ENCODE measurements at places on chromosomes 1 and 21.

DNA sequence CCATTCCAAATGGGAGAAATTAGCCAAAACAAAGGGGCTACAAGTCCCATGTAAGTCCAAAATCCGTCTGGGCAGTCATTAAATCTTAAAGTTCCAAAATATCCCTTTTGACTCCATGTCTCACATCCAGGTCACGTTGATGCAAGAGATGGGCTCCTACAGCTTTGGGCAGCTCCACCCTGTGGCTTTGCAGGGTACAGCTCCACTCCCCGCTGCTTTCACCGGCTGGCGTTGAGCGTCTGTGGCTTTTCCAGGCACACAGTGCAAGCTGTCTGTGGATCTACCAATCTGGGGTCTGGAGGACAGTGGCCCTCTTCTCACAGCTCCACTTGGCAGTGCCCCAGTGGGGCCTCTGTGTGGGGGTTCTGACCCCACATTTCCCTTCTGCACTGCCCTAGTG lies 130.2 kb downstream of the TPR start:
- DNase-seq, result no peak

- no peak for DNase-seq
These were observed 152.9 kb upstream of the DAB1 start for GRCh38 chr1:57576756-57577155.

DNA sequence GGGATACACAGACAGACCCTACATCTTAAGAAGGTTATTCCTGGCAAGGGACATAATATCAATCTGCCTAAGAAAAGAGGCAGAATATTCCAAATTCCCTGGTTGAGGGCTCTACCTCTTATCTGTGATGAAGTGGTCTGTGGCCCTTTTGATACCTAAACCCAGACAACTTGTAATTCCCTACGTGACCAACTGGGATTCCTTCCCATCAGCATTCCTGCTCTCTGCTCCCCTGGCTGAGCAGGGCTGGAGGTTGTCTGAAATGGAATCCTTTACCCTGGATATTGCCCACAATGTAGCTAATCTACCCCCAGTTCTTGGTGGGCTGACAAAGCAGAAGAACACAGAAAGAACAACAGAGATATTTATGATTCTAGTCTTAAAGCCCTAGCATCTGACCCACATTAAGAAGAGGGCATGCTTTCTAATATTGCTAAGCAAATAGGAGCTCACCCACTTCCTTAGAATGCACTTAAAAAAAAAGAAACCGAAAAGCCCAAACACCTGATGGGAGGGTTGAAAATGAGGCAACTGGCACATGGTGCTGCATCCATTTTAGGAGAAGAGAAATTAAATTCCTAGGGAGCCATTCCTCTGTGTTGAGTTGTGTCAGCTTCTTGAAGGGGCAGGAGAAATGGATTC lies 36.8 kb downstream of the GADD45A start:
- DNase-seq, result no peak

DNA sequence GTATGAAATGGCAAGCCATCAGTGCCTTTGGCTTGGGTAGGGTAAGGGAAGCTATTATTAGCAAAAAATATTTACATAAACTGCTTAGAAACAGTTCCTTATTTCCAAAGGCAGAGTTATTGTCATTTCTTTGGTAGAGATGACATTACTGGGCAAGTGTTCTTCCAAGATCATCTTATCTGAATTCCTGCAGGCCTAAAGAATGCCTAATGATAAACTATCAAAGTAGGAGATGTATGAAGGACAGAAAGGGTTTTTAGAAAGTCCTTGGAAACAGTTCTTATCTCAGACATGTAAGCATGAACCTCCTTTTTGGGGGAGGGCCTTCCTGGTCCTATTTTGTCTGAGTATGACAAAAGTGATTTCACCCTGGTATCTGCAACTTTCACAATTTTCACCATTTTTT lies 5.1 kb upstream of the FRRS1 start:
- no peak for DNase-seq

DNA sequence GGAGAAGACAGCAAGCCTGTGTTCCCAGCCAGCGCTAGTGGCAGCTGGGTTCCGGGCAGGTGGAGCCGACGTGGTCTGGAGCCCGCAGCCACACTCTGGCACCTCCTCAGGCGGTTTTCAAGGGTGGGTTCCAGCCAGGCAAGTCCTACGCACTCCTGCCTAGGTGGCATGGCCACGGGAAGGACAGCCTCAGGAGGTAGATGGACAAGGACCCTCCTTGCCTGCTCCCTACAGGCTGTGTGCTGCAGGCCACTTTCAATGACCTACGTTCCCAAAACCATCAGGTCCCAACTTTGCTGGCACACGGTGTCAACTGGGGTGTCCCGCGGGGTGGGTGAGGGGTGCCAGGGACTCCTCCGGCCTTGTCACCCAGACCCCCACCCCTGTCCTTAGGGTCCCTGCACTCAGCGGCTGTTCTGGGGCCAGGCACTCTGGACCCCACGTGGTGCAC lies 6.7 kb upstream of the PTGER3 start:
- no peak for DNase-seq

DNA sequence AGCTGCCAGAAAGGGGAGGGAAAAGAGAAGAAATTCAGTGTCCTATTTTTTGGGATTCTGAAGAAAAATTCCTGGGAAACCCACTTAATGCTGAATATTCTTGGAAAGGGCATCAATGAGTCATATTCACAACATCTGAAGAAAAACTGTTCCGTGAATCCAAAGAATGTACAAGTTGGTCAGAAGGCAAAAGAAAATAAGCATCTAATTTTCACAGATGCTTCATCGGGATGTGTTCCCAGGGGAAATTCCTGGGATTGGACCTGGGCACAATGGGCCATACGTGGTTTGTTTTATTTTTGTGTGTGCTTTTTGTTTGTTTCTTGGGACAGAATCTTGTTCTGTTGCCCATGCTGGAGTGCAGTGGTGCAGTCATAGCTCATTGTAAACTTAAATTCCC lies 112.2 kb downstream of the MAP3K21 start:
- DNase-seq, result no peak

GRCh38 chr1:153527023-153527682 lies 8.6 kb downstream of the S100A6 start:
- DNase-seq, result no peak

DNA sequence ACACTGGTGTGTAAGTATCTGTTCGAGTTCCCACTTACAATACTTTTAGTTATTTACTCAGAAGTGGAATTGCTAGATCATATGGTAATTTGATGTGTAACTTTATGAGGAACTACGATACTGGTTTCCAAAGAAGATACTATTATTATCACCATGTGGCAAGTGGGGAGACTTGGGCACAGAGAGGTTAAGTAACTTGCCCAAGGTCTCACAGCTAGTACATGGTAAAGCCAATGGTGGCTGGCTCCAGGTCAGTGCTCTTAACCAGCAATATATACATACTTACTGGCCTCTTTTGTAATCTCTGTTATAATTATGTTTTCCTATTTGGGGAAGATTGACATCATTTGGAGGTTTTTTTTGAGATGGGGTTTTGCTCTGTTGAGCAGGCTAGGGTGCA lies 138.9 kb upstream of the HNRNPU start:
- DNase-seq, result no peak

- no peak for DNase-seq
These were observed 63.4 kb upstream of the PSEN2 start for GRCh38 chr1:226806988-226807387.

- DNase-seq, result peak; percentile 75
These were observed 46.9 kb upstream of the SMYD2 start for GRCh38 chr1:214233856-214234634.

DNA sequence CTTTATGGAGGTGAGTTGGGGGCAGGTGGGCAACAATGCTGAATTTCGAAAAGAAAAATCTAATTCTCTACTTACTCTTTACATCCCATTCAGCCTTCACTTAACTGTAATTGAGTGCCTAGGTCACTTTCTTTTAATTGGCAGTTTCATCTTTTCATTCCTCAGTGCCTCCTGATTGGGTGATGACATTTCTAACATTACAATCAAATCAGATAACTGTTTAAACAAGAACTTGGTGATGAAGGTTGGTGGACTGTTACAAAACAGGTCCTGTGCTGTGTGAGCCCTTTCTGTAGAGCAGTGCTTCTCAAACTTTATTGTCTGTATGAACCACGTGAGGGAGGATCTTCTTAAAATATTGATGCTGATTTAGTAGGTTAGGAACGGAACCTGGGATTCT lies 40.1 kb upstream of the KCNQ4 start:
- DNase-seq, result no peak

DNA sequence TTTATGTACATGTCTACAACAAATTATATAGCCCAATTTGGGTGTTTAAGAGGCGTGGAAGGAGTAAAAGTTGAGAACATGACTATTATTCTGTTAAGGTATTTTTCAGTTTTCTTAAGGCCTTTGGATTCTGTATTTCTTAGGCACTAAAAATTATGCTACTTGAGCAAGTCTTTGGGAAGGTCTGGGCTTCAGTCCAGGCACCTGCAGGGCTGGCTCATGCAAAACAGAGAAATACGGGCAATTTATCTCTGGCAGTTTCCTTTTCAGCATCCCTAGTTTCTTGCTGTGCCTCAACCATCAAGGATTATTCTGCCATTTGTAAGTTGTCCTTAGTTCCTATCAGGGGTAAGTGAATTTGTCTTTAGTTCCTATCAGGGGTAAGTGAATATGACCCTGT lies 358.8 kb upstream of the B3GALT2 start:
- no peak for DNase-seq

DNA sequence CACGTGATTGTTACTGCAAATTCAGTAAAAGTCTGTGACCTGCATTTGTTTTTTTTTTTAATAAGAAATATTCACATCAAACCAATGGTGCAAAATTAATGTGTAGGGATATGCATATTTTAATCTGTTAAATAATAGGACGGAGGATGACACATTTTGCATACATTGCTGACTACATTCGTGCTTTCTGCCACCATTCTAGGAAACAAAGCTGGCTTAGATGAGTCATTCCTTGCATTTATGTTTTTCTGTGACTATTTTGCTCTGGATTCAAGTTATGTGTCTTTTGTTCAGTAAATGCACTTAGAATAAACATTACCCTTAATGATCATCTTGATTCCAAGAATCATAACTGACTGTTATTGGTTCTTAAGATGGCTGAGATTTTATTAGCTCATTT lies 23.9 kb upstream of the CYYR1 start:
- DNase-seq, result no peak

- DNase-seq, result no peak
These were observed 30.3 kb downstream of the TCP10L start for GRCh38 chr21:32554832-32555638.

GRCh38 chr1:151259351-151259750 lies 4.8 kb downstream of the PSMD4 start:
- DNase-seq, result no peak

- peak; percentile 15 for DNase-seq
These were observed 201.7 kb downstream of the NRIP1 start for GRCh38 chr21:14862794-14863720.

- peak; percentile 95 for DNase-seq
These were observed 40.0 kb downstream of the GADD45A start for GRCh38 chr1:67724928-67725560.

GRCh38 chr1:173779936-173780335 lies 44.5 kb upstream of the DARS2 start:
- no peak for DNase-seq

GRCh38 chr1:150012611-150013010 lies 2.1 kb upstream of the OTUD7B start:
- no peak for DNase-seq

- no peak for DNase-seq
These were observed 309.0 kb downstream of the CTH start for GRCh38 chr1:70720109-70720508.

GRCh38 chr1:107286125-107286524 lies 145.3 kb downstream of the NTNG1 start:
- DNase-seq, result no peak

GRCh38 chr21:35924714-35925301 lies 135.5 kb downstream of the SETD4 start:
- DNase-seq, result peak; percentile 15

- DNase-seq, result no peak
These were observed 11.9 kb downstream of the LGALS8 start for GRCh38 chr1:236535662-236536161.

DNA sequence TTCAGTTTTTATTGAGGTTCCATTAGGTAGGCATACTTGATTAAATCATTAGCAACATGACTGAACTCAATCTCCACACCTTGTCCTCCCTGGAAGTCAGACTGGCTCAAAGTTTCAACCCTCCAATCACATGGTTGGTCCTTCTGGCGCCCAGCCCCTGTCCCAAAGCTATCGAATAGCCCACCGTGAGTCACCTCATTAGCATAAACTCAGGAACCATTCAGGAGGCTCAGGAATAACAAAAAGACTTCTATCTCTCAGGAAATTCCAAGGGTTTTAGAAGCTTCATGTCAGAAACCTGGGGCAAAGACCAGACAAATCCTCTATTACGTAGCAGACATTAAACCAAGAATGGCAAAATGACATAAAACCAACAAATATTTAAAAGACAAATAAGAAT lies 78.6 kb downstream of the RGS2 start:
- no peak for DNase-seq

DNA sequence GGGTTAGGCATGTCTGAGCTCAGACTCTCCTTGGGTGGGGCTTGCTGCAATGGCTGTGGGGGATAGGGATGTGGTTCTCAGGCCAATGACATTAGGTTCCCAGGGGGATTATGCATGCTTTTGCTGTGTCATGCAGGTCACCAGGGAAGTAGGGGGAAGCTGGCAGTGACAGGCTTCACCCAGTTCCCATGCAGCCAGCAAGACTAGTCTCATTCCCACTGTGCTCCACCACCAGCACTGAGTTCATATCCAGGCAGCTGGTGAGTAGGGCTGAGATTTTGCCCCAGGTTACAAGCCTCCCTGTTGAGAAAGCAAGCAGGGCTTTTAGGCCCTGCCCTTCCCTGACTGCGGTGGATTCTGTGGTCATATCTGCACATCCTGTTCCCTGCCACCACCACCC lies 32.1 kb upstream of the PLA2G5 start:
- DNase-seq, result no peak

- DNase-seq, result no peak
These were observed 16.3 kb downstream of the CCDC17 start for GRCh38 chr1:45607404-45608074.

DNA sequence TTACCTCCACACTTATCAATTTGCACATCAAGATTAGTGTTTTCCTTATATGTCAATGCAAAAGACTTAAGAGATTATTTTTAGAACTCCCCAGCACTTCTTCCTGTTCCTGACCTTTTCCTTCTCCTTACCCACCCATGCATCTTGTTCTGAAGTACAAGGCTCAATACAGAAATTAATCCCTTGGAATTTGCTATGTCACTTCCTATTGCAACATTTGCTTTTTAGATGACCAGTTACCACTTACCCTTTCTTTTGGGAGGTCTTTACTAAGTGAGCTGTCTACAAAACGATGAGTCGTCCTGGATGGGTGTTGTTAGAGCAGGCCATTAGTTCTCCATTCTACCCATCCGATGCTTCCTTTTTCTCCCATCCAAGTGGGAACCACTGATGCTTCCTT lies 221.2 kb downstream of the FMN2 start:
- DNase-seq, result no peak

- DNase-seq, result no peak
These were observed 9.7 kb upstream of the KRTAP7-1 start for GRCh38 chr21:30839304-30839703.

DNA sequence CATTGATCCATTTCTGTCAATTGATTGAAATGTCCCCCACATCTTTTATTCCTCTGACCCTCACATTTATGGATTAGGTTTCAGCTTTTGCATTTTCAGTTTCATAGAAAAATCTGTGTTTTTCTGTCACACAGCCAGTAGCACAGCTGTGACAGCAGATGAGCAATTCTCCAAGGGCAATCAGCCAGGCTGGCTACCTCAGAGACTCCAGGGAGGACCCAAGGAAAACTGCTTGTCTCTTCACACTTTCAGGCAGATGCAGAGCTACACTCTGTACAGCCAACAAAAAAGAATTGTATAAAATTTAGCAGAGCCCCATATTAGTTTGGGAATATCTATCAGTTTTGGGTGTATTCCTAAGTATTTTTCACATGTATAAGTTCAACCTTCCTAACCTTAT lies 257.2 kb downstream of the LRRC7 start:
- no peak for DNase-seq
